ENCODE measurements at places on chromosomes 1 and 21. TPM values are rescaled to one million over a fixed set of nuclear protein-coding genes. Genes with fewer than 3 reads are reported as not detected.

BCL2L15 gene
- total RNA-seq = 0.39 TPM

FAM78B gene
- total RNA-seq = 1.2 TPM

NFYC gene
- total RNA-seq = 66.0 TPM

FAM43B gene
- total RNA-seq = not detected

AADACL3 gene
- total RNA-seq = not detected

MPZ gene
- 4.0 TPM for total RNA-seq

SLC5A3 gene
- 41.2 TPM for total RNA-seq

IGSF21 gene
- not detected for total RNA-seq

PLPPR5 gene
- total RNA-seq = not detected

INKA2 gene
- 2.2 TPM for total RNA-seq

LCE1F gene
- total RNA-seq = not detected

PLEKHA6 gene
- 1.9 TPM for total RNA-seq

A3GALT2 gene
- total RNA-seq = not detected

FGR gene
- 0.07 TPM for total RNA-seq

PDE9A gene
- total RNA-seq = 16.6 TPM

CYP4A11 gene
- total RNA-seq = not detected

USP24 gene
- 44.0 TPM for total RNA-seq

ACTL8 gene
- not detected for total RNA-seq

PROK1 gene
- total RNA-seq = not detected

ZBTB7B gene
- 154 TPM for total RNA-seq

FALEC gene
- total RNA-seq = 0.37 TPM

UCK2 gene
- 100 TPM for total RNA-seq

FAM163A gene
- total RNA-seq = not detected

FCRL2 gene
- not detected for total RNA-seq

DPT gene
- not detected for total RNA-seq

SLC1A7 gene
- total RNA-seq = not detected

CRABP2 gene
- 1.1 TPM for total RNA-seq

TMEM54 gene
- 1.5 TPM for total RNA-seq

HSPB7 gene
- total RNA-seq = not detected

RIPK4 gene
- not detected for total RNA-seq

CELA2A gene
- total RNA-seq = not detected

WNT3A gene
- total RNA-seq = not detected

HOOK1 gene
- 0.90 TPM for total RNA-seq

TLR5 gene
- total RNA-seq = 0.34 TPM

AGMAT gene
- 32.5 TPM for total RNA-seq

NR1I3 gene
- not detected for total RNA-seq

MANEAL gene
- 1.1 TPM for total RNA-seq

SETD4 gene
- total RNA-seq = 21.4 TPM

HES3 gene
- total RNA-seq = not detected

PGLYRP4 gene
- not detected for total RNA-seq

PODN gene
- total RNA-seq = not detected

VASH2 gene
- total RNA-seq = 1.8 TPM

TRIM58 gene
- 0.48 TPM for total RNA-seq

CD247 gene
- 196 TPM for total RNA-seq

HFM1 gene
- not detected for total RNA-seq

ADAMTS5 gene
- not detected for total RNA-seq

PRCC gene
- 110 TPM for total RNA-seq

SH2D1B gene
- 1.0 TPM for total RNA-seq

OLIG2 gene
- not detected for total RNA-seq

C1orf53 gene
- 2.4 TPM for total RNA-seq

SERPINC1 gene
- total RNA-seq = not detected
